ENCODE measurements at places on chromosomes 6 and 20.

- DNase-seq: no peak
Measured at GRCh38 chr6:106273087-106273486, 52.5 kb downstream of the ATG5 start.

DNA sequence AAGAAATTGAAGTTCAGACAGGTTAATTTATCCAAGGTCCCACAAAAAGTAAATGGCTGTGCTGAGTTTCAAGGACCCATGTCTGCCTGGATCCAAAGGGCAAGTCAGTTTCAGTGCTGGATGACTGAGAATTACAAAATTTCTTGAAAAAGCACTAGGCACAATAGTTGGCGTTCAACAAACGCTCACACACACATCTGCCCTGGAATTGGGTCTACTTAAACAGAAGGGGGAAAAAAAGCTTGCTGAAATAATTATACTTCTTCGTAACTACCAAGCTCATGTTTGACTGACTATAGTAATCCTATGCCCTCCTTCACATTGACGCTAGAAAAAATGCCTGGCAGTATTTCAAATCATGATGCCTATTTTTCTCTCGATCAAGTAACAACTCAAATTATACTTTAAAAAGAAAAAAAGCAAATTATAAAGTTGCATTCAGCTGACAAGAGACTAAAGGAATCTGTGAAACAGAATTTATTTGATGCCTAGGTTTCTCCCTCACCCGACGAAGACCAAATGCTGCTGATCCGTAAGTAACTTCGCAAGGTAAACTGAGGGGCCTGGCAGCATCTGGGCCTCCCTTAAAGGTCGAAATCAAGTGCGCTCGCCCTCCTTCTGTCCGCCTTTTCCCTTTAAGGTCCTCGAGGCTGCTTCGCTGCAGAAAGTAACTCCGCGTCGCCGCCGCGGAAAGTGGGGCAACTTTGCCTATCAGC lies 650 bp upstream of the CD2AP start:
- no peak for DNase-seq

DNA sequence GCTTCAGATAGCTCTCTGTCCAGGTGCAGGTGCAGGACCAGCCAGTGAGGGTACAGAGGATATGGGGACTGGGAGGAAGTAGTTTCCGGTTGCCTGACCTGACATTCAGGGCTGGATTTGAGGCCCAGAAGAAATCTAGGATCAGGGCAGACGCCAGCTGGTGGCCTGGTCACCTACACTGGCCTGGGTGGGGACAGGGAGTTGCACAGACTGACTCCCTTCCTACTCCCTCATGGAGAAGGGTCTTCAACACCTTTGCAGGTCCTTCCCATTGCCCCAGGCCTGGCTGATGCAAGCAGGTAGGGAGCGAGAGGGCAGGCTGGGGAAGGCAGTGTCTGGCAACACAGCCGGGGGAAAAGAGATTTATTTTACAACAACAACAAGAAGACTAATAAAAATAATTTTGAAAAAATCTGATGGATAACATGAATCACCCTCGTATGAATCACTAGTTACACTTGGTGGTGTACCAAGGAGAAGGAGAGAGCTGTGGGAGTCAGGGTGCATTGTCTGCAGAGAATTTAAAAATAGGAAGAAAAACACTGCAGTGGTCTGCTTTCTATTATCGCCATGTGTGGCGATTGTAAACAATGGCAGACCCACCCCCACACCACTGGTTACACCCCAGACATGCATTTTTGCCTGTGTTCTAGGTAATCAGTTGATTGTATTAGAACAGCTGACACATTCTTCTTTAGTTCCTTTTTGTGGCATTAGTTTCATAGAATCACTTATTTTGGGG lies 62.3 kb upstream of the SNX9 start:
- peak; percentile 56 for DNase-seq

GRCh38 chr6:131979515-131980337 lies 28.6 kb upstream of the CCN2 start:
- DNase-seq: no peak

- DNase-seq: no peak
Measured at GRCh38 chr6:36738108-36738507, 40.5 kb downstream of the RAB44 start.

DNA sequence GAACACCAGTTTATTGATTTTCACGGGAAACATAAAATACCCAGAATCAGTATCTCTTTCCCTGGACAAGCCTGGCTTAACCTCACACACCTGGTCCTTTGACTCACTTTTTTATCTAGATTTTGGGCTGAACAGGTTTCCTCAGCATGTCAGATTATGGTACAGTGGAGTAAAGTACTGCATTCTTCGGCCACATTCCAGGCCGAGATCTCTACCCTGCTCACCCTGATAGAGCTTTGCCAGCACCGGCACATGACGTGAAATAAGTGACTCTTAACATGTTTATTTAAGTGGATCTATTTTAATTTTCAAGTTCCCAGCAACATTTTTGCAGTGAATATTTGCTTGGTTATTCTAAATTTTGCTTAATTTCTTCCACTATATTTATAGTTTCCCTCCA lies 79.0 kb upstream of the POPDC3 start:
- DNase-seq: no peak

DNA sequence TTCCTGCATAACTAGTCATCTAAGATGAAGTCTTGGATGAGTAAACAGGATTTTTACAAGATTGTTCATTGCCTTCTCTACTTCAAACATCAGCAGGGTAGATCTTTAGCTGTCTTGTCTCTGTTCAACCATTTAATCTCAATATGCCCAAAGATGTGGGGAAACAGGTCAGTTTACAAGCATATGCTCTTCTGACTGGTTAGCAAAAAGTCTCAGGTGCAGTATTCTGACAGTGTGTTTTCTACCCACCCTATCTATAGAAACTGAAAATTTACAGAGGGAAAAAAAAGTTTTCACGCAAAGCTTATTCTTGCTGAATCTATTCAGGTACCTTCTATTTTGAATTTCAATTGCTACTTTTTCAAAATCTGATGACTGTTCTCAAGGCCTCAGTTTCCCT lies 29.0 kb downstream of the MAP3K5 start:
- no peak for DNase-seq

Data from stimulated activated CD4-positive, alpha-beta T cell treated with anti-CD3 and anti-CD28 coated beads, Interleukin-4, amount 100 ng/mL, for 24 hours (primary cell).